T-helper 22 cell (primary cell): ENCODE measurements at places on chromosomes 4 and X.

GRCh38 chr4:110155654-110156053, 42.8 kb downstream of the ELOVL6 start:
- no peak for DNase-seq

GRCh38 chr4:69321153-69321729, 41.0 kb downstream of the UGT2B28 start:
- no peak for DNase-seq

- no peak for DNase-seq
Observed at GRCh38 chrX:136262812-136263315, 11.7 kb upstream of the MAP7D3 start.

DNA sequence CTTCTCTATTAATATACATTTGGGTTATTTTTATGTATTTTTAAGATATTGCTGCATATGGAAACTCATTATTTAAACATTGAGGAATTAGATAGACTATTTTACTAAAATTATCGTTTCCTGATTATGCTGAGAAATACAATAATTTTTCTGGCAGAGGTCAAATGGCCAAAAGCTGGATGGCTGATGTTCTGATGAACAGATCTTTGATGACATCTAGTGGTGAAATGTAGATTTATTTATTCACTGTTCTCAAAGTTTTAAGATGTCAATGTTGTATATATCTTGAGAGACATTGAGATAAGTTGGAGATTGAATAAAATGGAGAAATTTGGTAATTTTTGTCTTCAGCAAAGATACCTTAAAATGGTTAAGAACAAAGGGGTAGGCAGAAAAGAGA, 96.2 kb downstream of the UGT8 start:
- DNase-seq: no peak

DNA sequence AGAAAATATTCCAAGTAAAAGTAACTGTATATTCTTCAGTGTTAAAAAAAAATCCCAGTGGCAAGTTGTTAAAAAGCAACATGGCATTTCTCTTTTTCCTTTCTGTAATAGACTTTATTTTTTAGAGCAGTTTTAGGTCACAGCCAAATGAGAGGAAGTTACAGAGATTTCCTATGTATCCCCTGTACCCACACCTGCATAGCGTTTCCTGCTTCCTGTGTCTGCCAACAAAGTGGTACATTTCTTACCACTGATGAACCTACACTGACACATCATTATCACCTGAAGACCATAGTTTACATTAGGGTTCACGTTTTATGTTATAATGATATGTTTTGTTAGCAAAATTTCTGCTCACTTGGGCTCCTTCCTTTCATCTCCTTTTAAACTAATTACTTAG, 124.7 kb downstream of the GPAT3 start:
- DNase-seq: no peak

- DNase-seq: no peak
Observed at GRCh38 chr4:152459326-152459725, 76.6 kb downstream of the FBXW7 start.

DNA sequence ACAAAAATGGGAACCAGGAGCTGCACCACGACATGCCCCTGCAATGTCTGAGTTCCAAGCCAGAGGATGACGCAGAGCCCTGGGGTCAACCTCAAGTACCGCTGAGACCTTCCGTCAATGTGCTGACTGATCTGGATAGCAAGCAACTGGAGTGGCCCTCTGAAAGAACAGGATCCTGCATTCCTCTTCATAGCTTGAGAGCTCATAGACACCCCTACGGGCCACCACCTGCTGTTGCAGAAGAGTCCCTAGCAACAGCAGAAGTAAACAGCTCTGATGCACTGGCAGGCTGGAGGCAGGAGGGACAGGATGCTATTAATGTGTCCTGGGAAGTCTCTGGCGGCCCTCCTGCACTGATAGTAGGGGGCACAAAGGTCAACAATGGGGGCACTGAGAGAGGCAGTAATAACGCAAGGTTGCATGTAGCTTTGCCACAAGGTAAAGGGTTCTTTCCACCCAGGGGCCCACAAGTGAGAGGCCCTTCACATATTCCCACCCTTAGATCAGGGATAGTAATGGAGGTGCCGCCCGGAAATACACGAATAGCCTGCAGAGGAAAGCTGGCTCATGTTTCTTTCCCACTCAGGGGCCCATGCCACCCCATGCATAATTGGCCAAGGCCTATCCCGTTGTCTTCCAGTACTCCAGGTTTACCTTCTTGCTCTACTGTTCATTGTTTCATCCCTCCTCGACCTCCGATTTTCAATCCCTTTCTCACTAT, 1.3 kb downstream of the PRR32 start:
- no peak for DNase-seq

DNA sequence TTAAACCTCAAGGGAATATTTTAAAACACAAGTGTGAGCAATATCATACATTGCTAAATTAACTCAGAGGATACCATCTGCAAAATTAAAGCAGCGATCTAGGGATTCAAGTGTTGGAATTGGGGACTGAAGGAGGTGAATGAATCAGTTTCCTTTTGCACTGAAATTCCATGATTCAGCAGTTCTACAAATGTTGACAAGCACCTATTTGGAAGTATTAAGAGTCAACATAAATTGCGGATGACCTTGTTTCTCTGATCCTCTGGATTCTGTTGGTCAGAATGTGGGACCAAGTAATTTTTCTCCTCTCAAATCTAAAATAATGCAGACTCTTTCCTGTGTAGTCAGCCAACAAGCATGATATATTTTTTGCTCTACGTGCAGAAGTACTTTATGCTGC, 78.8 kb downstream of the LDB2 start:
- no peak for DNase-seq

DNA sequence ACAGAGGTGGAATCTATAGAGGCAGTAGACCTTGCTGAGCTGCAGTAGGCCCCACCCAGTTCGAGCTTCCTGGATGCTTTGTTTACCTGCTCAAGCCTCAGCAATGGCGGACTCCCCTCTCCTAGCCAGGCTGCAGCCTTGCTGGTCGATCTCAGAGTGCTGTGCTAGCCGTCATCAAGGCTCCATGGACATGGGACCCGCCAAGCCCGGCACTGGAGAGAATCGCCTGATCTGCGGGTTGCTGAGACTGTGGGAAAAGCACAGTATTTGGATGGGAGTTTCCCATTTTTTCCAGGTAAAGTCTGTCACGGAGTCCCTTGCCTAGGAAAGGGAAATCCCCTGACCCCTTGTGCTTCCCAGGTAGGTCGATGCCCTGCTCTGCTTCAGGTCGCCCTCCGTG, 124.8 kb upstream of the KLF8 start:
- no peak for DNase-seq

- no peak for DNase-seq
Observed at GRCh38 chr4:152050106-152050505, 289.3 kb upstream of the GATB start.

DNA sequence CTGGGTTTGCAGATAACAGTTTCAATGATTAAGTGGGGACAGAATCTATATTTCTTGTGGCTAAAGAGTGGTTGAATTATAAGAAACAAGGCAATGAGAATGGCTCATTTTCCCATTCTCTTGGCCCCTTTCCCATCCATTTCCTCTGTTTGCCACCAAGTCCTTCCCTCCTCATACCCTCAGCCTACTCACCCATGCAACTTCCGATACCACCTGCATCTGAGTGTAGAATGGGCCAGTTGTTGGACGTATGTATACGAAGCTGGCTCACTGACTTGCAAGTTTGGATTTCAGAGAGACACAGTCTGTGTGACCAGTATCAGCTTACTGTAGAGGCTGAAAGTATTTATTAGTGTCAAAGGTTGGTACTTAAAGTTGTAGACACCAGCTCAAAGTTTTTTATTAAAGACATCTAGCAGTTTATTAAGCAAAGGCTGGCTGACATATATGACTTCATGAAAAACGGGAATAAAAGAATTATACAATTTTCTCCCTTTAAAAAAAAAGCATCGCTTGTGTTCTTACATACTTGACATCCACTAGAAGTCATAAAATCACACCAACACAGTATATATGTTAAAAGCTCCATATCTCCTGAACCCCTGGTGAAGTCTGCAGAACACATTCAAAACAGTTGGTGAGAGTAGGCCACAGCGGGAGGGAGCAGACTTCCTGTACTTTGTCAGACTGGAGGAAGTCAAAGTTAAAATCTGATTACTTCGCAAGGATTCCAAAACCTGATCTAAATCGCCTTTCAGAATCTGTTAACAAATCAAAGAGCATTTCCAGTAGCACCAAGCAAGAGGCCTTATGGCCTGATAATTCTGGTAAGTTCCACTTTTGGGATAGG, 22.4 kb upstream of the STIM2 start:
- DNase-seq: no peak

GRCh38 chr4:98609934-98610333, 48.5 kb downstream of the TSPAN5 start:
- no peak for DNase-seq

- DNase-seq: no peak
Observed at GRCh38 chrX:155313766-155314165, 20.6 kb downstream of the CLIC2 start.

DNA sequence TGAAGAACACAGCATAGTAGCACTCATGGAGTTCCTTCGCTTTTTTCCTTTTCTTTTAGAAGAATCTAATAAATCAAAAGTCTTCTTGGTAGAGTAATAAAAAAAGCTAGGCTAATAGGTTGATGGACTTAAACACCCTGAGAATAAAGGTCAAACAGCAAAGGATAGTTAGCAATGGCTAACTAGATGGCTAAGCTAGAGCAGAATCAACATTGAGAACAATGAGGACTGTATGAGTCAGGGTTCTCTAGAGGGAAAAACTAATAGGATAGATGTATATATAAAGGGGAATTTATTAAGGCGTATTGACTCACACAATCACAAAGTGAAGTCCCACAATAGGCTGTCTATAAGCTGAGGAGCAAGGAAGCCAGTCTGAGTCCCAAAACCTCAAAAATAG, 550.9 kb downstream of the GLUD2 start:
- DNase-seq: no peak

DNA sequence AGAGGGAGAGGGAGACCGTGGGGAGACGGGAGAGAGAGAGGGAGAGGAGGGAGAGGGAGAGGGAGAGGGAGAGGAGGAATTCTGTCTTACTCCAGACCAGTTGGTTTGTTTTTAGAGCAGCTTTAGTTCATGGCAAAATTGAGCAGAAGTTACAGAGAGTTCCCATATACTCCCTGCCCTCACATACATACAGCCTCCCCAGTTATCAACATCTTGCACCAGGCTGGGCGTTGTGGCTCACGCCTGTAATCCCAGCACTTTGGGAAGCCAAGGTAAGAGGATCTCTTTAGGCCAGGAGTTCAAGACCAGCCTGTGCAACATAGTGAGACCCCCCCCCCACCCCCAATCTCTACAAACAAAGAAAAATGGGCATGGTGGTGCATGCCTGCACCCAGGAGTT, 79.8 kb upstream of the OGT start:
- no peak for DNase-seq

GRCh38 chr4:17063888-17064287, 165.4 kb upstream of the LDB2 start:
- DNase-seq: no peak

- no peak for DNase-seq
Observed at GRCh38 chrX:22634083-22634482, 361.4 kb downstream of the CBLL2 start.

- DNase-seq: no peak
Observed at GRCh38 chr4:100240008-100240407, 49.7 kb upstream of the DDIT4L start.

GRCh38 chr4:27819246-27819645, 958.6 kb downstream of the STIM2 start:
- DNase-seq: no peak

DNA sequence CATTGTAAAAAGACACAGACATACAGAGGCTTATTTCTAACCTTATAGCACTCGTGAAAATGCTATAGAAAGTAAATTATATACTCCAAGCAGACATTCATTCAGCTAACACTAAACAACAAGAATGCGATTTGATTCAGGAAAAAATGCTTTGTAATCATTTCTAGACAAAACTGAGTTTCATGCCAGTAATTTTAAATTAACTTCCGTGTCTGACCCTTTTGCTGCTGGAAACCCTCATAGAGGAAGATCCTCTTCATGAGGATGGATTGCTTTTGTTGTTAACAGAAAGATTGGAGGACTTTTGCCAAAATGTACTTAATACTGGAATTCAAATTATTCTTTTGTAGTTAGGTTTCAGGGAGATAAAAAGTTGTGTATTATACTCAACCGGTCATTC, 43.3 kb downstream of the GUCY1A1 start:
- no peak for DNase-seq

GRCh38 chrX:108036298-108036973, 8.4 kb upstream of the VSIG1 start:
- no peak for DNase-seq

GRCh38 chr4:21991562-21991961, 43.0 kb upstream of the KCNIP4 start:
- DNase-seq: no peak

GRCh38 chr4:68683034-68683433, 12.6 kb upstream of the UGT2B15 start:
- no peak for DNase-seq

DNA sequence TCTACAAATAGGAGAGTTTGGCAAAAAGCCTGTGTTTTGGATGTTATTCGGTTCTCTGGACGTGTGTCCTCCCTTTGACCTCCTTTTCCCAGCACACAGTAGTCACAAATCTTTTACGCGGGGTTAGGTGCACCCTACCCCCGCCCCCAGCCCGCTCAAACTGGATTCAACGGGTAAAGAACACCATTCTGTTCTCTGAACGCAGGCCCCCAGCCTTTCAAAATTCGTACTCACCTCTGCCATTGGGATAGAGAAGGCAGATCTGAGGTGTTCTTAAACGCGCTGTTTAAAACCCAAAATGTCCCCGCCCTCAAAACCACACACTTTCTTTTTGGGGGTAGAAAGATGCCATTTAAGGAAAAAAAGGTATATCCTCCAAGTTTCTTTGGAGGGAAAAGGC, 2.7 kb downstream of the LEF1 start:
- no peak for DNase-seq

GRCh38 chrX:9271789-9272525, 192.9 kb upstream of the TBL1X start:
- no peak for DNase-seq

DNA sequence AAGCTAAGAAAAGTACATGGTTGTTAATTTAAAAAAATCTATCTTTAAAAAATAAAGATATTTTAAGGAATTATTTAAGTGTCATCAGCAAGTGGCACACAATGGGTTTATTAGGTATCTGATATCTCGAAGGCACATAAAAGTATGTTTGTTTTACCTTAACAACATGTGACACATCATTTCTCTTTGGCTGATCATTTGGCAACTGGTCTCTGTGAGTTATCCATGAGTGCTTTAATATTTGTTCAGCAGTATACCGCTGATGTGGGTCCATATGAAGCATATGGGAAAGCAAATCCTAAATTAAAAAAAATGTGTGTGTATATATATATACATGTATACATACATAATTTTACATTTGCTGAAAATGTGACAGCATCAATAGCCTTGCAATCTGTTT, 123.2 kb downstream of the RPS6KA6 start:
- DNase-seq: no peak

DNA sequence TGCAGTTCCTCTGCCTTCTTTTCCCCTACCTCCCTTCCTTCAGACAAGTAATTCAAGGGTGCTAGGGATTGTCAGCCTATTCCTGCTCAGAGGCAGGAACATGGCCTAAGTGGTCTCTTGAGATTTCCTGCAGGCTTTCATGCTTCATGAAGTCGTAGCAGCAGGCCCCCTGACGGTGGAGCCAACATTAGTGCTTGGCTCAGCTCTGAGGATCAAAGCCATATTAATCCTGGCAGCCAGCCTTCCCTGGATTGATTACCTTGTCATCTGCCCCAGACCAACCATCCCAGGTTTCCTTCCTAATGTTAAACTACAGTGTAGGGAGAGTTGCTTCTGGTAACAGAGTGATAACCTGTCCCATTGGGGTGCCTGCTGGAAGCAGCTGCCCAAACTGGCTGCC, 84.1 kb downstream of the SLC16A2 start:
- no peak for DNase-seq

- DNase-seq: no peak
Observed at GRCh38 chr4:5452156-5452555, 256.2 kb downstream of the EVC2 start.

GRCh38 chr4:87633243-87633642, 16.8 kb upstream of the DMP1 start:
- DNase-seq: no peak
